NCI-H1417 treated with DMSO at 0.1 percent for 48 hours (cell line): ENCODE measurements at places on chromosomes 7 and 10.

- DNase-seq = no peak
Observed at GRCh38 chr10:34995925-34996324, 94.2 kb downstream of the CUL2 start.

GRCh38 chr10:43640603-43641002, 8.1 kb downstream of the ZNF32 start:
- DNase-seq = no peak

GRCh38 chr10:88161070-88161469, 297.6 kb downstream of the PTEN start:
- DNase-seq = no peak

DNA sequence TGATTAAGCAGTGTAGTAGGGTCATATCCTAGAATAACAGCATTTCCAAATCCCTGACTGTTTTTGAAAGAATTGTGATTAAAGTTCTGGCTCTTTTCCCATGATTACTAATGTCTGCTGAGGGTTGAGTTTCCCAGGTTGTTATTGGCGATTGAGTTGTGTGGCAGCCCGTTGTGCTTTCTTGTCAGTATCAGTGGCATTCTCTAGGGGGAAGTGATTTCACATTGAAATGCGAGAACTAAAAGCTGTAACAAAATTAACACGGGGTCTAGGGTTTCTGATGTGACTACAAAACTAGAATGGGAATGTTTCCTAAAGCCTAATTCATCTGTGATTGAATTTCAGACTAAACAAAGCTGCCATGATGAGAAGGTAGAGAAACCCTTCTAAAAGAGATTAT, 349.4 kb downstream of the EXOC4 start:
- no peak for DNase-seq

GRCh38 chr7:1122832-1123501, 35.1 kb downstream of the GPER1 start:
- DNase-seq = no peak

DNA sequence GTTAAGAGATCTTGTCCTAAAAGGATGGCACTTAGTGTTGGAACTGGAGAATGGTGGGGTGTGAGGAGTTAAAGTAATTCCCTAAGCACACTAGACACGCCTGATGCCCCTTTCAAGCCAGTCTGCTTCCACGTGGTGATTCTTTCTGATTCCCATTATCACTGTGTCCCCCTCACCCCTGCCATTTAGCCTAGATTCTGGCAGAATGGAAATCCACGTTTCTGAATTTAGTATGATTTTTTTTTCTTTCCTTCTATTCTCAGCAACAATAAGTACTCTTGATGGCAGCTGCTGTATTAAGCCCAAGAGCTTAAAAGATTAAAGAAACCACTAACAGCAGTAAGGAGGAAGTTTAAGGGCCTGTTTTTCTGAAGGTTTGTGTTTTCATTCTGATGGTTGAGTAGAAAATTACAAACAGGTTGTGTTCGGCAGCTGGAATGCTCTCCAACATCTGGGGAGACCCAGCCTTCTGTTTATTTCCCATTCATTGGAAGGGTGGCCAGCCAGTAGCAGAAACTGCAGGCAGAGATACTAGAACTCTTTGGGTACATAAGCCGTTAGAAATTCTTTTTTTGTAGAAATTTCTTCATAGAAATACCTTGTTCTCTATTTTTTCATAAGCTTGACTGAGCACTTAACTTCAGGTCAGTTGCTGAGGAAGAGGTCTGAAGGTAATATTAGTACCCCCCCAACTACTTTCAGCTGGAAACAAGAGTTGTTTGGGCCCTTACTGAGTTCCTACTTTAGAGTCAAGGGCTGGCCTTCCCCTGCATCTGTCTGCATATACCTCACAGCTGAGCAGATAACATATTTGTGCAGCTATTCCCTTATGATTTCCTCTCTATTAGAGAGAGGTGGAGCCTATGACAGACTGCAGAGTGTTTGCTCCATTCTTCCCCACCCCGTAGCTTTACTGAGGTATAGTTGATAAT, 355.1 kb downstream of the AUTS2 start:
- DNase-seq = no peak

DNA sequence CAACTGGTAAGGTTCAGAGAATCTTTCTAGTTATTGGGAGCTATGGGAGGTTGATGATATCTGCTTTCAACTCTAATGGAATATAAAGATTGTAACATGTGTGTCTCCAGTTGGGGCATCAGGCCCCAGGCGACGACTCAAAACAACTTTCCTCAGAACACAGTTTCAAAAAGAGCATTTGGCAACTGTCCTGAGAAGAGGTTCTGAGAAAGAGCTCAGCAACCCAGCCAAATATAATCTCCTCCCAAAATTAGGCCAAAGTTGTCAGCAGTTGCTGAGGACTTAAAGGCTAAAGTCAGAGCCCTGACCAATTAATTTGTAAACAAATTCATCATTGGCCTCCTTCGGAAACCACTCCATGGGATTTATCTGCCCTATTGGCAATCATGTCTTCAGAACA, 251.1 kb upstream of the NFE2L3 start:
- no peak for DNase-seq

- DNase-seq = no peak
Observed at GRCh38 chr10:36362257-36362656, 720.2 kb upstream of the FZD8 start.

GRCh38 chr7:70533614-70534013, 598.3 kb upstream of the GALNT17 start:
- no peak for DNase-seq

DNA sequence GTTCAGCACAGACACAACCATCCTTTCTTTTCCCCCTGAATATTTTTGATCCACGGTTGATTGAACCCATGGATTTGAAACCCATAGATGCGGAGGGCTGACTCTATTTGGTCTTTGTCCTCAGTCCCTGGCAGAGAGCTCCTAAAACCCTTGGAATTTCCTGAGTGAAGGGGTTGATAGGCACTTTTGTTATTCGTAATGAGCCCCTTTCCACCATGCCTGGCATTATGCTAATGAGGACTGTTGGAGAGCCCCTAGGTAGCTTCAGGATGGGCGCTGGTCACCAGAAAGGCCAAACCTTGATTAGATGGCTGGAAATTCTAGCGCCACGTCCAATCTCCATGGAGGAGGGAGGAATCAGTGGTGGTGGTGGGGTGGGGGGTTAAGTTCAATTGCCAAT, 205.8 kb upstream of the GRB10 start:
- DNase-seq = no peak

DNA sequence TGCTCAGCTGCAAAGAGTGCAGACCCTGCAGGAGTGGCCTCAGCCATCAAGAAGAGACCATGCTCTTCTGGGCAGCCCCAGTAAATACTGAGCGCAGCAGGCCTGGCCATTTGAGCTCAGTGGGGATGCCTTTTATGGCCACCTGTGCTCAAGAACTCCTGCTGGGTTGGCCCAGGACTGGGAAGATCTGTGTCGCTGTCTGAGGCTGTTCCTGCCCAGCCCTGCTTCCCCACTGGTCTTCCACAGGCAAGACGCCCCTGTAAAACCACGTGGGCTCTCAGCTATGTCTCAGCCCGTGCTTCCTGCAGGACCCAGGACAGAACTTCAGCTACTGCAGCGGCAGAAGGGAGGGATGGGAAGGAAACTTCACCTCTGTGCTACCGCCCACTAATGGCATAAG, 10.5 kb upstream of the PPIF start:
- peak; percentile 8 for DNase-seq

- DNase-seq = no peak
Observed at GRCh38 chr10:118412132-118412760, 70.1 kb upstream of the FAM204A start.

GRCh38 chr7:100968031-100968430, 1.3 kb upstream of the MUC12 start:
- no peak for DNase-seq

DNA sequence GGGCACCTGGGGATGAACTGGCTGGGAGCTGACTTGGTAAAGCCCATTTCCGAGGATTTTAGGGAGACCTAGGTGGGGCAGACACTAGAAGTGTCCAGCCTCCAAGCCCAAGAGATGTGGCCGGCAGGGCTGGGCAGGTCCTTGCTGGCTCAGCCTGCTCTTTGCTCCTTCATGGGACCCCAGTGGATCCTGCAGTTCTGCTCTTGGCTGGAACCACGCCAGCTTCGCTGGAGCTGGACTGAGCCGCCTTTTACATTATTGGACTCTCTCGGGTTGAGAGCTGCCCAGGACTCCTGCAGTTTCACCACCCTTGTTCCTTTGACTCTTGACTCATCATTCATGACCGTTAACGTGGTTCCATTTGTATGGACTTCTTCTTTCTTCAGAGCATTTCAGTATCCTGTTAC, 5.7 kb downstream of the PPIF start:
- no peak for DNase-seq

DNA sequence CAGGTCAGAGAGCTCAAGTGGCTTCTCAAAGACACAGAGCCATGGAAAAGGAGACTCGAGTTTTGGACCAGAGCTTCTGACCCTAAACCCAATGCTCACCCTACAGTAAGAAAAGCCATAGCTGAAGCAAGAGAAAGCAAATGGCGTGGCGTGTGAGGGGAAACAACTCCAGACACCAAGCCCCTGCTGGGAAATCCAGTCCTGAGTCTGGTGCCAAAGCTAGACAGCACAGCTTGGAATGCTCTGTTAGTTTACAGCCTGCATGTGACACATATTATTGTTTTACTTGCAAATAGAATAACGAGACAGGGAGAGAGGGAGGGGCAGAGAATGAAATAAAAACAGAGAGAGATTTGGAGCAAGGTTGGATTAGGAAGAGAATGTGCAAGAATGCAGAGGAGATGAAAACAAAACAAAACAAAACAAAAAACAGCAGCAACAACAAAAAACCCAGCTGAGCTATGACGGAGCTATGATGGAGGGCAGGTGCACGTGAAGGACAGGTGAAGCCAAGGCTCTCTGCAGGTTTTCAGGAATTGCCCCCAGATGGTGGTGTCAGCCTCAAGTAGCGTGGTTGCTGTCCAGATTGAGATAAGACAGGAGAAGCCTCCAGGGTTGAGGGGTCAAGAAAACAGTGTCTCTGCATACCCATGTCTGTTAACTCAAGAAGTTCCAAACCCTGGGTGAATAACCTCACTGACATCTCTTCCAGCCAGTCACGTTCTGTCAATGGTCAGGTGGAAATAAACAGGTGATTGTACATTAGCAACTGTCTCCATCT, 69.7 kb upstream of the LRRC18 start:
- DNase-seq = no peak

GRCh38 chr10:111705021-111705420, 478.5 kb downstream of the GPAM start:
- no peak for DNase-seq

- no peak for DNase-seq
Observed at GRCh38 chr10:9075420-9075819, 1020.9 kb downstream of the GATA3 start.

DNA sequence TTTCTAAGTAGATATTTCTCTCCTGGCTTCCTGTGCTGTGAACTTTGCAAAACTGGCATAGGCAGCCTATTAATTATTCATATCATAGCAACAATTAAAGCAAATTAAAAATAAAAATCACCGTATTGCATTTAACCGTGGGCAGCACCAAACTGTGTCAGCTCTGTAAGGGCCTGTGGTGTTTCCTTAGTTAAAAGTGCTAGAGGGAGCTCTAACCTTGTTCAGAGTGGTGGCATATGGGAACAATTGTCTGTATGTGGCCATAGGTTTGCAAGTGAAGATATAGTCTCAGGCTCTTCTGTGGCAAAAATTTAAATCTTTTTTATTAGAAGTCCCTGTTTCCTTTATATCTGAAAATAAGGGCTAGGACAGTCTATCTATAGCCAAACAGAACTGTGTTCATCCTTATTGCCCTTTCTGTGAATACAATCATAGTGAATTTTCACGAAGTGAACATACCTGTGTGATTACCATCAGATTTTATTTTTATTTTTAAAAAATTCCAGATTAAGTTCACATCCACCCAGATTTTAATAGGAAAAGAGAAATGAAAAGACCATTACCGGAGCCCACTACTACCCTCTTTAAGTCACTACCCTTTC, 92.6 kb downstream of the POLL start:
- peak; percentile 8 for DNase-seq

DNA sequence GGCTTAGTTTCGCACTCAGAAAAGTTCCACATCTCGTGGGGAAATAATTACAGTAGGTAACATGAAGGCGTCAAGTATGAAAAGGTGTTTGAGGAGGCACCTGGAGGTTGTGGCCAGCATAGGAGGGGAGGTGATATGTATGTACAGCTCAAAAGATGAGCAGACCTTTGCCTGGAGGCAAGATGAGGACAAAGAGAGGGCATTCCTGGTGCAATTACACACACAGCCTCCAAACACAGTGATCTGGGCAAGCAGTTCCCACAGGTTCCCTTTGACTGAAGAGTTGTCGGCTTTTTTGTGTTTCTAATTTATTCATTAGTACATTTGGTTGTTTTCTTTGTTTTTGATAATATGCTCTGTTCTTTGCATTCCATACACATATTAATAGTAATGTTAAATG, 46.9 kb downstream of the CDK14 start:
- DNase-seq = no peak

DNA sequence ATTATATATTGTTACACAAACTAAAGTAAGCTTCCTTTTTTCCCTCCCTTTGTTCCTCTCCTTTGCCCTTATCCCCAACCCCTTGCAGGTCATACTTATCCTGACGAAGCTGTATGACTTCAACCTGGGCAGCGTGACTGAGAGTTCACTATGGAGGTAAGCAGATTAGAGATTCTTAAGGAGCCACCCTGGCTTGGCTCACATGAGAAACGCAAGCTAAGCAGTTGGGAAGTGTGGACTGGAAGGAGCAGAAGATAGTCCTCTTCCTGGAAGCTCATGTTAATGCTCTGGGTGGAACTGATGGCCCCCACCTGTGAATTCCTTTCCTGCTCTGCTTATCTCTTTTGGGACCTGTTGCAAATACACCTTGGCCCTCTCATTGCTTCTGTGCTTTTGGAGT, 201.6 kb downstream of the SORCS3 start:
- no peak for DNase-seq

DNA sequence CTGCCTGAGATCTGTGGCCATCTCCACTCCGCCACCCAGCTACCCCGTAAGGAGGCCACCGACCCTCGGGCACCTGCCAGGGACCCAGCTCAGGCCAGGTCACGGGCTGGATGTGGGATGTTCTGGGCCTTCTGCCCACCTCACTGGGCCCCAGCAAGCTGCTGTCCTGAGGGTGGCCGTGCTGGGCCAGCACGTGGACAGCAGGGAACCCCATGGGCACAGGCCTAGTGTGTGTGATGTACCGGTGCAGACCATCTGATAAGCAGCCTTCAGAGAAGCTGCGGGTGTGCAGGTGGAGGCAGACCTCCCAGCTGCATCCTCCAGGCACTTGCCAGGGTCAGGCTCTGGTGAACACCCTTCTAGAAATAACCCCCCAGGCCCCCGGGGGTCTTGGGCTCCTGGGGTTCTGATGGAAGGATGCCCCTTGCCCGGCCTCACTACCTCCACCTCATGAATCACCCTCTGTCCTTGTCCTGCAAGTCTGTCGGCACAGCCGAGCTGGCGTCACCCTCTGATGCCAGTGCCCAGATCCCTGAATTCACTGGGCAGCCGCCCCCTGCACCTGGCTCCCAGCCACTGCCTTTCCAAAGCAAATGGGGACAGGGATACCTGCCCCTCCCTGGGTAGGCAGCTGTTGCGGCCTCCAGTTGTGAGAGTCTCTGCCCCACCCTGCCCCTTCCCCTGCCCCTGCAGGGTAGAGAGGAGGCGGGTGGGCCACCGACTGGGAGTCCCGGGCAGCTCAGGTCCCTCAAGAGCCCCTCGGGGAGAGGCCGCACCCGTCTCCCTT, 139.8 kb downstream of the FAM53B start:
- DNase-seq = no peak
